ENCODE measurements at places on chromosomes 6 and 20.

DNA sequence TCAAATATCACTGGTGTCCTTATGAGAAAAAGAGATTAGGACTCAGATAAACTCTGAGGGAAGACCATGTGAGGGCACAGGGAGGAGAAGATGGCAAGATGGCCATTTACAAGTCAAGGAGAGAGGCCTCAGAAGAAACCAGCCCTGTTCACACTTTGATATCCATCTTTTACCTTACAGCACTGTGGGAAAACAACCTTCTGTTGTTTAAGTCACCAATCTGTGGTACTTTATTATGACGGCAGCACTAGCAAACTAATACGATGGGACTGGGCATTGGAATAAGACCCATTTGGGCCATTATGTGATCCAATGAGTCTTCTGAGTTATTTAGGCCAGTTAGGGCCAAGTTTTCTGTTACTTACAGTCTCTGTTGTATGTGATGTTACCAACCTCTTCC lies 26.4 kb upstream of the CD2AP start:
- no peak for DNase-seq

DNA sequence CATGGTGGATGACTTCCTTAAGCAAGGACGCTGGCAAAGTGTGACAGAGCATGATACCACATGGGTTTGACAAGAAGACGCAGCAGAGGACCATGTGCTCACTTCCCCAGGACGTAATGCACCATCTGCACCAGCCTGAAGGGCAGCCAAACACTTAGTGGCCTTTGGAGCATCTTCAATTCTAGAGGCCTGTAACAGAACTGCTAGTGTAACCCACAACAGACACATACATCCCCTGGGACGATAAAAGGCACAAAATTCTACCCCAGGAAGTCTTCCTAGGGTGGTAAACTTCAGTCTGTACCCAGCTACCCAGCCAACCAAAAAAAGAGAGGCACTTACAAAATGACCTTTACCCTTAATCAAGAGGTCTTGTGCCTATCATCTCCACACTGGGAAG lies 9.2 kb upstream of the CPNE1 start:
- no peak for DNase-seq

- DNase-seq = no peak
Observed at GRCh38 chr20:33282991-33283555, at the start of gene BPIFB1. BPIFB1 (plus strand) TSS chr20:33283214; CDS start chr20:33286074, 2,860 bp downstream.

GRCh38 chr6:124546601-124547000 lies 415.6 kb upstream of the RNF217 start:
- no peak for DNase-seq

DNA sequence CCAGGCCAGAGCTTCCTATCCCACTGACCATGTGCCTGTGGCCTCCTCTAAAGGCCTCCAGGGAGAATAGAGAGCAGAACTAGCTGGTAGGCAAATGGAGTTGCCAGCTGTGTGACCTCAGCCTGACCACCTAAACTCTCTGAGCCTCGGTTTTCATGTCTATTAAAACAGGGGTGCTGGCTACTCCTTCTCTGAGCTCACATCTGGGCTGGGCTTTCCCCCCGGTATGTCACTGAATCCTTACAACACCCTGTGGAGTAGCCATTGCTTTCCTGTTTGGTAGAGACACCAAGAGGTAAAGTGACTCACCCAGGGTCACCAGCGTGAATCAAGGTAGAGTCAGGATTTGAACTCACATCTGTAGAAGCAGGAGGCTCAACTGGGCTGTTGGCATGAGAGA lies 132.1 kb downstream of the JPH2 start:
- no peak for DNase-seq

- DNase-seq = no peak
Observed at GRCh38 chr6:75205776-75206575, at the start of gene COL12A1. COL12A1 (minus strand) TSS chr6:75206053; CDS start chr6:75202792, 3,261 bp downstream.

DNA sequence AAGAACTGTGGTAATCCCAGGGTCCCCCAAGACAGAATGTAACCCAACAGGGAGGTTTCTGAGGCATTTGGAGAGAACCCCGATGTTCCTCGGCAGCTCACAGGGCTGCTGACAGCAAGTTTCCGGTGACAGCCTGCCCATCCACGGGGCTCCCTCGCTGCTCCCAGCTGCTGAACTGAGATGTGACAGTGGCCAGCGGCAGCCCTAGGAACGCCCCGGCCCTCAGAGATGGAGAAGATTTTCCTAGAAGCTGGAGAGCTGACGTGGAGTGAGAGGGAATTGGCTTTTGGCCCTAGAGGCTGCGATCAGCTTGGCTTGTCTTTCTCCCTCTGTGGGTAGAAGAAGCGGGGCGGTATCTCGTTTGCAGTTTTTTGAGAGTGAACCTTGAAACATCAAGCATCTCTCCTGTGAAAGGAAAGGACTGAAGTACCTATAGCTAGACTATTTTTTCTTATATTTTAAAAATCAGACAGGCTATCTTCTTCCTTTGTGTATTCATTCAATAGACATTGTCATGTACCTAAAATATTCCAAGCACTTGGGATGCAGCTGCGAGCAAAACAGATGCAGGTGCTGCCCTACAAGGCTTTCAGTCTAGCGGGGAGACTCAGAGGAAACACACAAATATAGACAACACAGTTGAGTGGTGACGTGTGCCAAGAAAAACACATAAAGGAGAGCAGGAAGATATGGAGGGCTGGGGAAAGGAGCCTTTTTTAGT lies 28.4 kb upstream of the NFATC2 start:
- no peak for DNase-seq

GRCh38 chr6:97813889-97814567 lies 531.0 kb upstream of the MMS22L start:
- DNase-seq = no peak

- no peak for DNase-seq
Observed at GRCh38 chr6:52155791-52156576, 30.2 kb upstream of the IL17A start.

DNA sequence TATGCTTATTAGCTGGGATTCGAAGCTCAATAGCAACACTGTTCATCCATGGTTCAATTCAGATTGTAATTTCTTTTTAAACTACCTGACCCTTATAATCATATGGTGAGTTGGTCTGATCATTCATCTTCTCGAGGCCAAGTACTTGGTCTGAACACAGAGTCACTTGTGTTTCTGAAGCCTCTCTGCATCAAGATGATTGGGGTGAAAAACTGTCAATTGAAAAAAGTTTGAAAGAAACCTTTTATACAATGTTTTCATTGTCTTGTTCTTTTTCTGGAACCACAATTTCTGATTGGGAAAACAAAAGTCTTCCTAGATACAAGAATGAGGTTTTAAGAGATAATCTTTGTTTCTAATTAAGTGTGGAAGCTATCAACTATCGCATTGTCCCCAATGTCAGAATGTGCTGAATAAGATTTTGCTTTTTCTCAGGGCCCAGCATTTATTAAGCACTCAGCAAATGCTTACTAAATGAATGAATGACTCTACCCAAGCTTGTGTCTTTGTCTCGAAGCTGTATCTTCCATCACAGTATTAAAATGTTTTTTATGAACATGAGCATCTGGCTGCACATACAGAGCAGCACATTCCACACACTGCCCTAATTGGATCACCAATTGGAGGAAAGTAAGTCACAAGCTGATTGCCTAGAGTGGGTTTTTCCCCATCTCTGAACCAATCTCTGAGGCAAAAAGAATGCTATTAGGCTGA lies 45.0 kb upstream of the MOXD1 start:
- DNase-seq = no peak

DNA sequence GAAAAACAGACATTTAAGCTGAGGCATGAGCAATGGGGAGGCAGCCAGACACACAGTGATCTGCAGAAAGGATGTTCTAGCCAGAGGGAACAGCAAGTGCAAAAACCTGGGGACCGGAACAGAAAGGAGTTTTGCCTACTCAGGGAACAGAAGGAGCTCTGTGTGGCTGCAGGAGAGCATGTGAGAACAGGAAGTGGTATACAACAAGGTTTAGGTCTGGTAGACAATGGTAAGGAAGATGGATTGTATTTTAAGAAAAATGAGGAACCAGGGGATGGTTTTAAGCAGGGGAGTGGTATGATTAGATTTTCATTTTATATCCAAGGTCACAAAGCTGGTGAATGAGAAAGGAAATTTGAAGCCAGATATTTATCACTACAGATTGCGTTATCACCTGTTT lies 157.5 kb downstream of the UNC5CL start:
- DNase-seq = no peak

DNA sequence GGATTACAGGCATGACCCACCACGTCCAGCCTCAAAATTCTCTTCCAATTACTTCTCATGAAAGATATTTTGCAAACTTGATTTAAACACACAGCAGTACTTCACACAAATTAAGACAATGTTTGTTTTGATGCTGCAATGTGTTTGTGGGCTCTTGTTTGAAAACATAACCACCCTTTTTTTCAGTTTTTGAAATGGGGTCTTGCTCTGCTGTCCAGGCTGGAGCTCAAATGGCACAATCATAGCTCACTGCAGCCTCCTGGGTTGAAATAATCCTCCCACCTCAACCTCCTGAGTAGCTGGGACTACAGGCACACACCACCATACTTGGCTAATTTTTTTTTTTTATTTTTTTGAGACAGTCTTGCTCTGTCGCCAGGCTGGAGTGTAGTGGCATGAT lies 31.0 kb downstream of the STAU1 start:
- no peak for DNase-seq

DNA sequence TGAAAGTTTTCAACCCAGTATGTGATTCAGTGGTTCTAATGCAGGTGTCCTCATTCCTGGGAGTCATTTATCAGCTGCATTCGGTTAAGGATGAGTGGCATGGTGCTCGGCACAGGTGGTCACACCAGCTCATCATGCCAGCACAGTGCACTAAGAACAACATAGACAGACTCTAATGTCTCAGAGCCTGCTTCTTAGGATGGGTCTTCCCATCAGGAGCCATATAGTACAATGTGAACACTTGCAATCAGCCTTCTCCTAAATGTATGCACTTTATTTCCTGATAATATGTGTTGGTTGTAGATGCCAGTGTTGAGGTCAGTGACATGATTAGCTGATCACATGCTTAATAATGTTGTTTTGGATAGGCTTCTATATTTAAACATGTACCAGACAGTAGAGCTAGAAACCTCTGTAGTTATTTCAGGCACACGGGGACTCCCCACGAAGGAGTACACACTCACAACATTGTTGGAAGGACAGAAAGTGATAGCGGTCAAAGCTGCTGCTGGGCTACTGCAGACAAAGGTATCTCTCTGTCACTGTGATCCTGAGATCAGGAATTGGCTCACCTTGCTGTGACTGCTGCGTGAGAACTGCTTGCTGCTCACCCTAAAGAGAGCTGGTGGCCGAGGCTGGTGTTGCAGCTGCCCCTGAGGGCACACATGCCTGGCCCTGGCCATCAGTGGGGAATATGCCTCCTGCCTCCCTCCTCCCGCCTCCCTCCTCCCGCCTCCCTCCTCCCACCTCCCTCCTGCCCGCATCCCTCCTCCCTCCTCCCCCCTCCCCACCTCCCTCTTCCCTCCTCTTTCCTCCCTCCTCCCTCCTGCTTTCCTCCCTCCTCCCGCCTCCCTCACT lies 195.4 kb downstream of the SMOC2 start:
- no peak for DNase-seq

DNA sequence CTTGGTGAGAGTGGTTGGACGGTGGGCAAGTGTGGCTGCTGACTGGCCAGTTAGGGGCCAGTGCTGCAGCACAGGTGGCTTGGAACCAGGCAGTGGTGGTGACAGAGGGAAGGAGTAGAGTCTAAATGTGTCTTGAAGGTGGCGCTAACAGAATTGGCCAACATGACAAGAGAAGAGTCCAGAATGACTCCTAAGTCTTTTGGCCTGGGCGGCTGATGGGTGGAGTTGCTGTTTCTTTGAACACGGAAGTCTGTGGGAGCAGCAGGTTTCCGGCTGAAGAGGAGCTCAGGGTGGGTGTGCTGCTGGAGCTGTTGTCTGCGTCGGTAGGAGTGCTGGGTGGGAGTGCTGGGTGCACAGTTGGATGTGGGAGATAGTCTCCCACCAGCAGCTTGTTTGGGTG lies 10.1 kb downstream of the LSM14B start:
- DNase-seq = no peak

DNA sequence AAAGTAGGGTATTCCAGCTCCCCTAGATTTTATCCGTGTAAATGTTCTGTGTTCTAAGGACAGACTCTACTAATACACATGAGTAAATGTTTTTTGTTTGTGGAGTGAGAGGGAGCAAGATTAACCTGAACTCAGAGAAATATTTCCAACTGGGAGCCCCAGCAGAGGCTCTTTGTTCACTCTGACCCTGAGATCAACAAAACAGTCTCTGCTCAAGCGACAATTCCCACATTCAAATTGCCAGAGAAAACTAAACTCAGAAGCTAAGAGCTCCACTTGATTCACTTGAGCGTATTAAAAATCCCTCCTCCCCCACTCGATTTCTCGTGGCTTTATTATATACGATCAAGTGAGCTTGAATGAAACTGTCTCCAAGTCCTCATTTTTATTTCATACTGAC lies 413.9 kb upstream of the JARID2 start:
- no peak for DNase-seq

GRCh38 chr6:110537208-110538123 lies 61.1 kb upstream of the SLC22A16 start:
- no peak for DNase-seq

DNA sequence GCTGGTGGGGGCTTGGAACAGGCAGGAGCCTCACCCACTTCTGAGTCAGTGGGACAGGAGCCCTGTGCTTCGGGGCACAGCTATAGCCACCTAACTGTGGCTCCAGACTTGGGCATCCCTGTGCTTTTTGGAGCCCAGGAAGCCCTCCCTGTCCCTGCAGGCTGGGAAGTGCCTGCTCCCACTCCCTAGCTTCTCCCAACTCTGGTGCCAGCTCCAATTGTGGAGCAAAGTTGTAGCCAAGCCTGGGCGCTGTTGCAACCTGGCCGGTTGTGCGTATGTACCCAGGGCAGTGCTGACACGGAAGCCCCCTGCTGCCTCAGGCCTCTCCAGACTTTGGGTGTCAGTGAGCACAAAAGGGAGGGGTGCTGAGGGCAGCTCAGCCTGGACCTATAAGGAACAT lies 601.7 kb upstream of the GJE1 start:
- DNase-seq = no peak

- no peak for DNase-seq
Observed at GRCh38 chr20:46520976-46521579, 7.7 kb upstream of the ZNF334 start.

GRCh38 chr6:79158856-79159516 lies 75.5 kb downstream of the HMGN3 start:
- no peak for DNase-seq

GRCh38 chr6:166026586-166027126 lies 141.0 kb downstream of the TBXT start:
- no peak for DNase-seq

DNA sequence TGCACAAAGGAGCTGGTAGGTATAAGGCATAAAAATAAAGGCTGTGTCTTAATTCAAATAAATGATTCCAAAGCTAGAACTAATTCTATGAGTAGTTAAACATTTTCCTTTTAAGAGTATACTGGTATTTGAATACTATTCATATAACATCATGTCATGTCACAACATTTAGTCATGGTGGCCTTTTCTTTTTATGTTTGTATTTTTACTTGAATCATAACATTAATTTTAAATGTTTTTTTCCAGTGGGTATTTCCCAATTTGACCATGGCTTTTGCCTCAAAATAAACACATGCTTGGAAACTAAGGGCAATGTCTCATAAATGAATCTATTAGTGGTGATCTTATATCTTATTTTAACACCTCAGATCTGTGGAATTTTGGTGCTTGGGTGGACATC lies 177.1 kb downstream of the CD109 start:
- no peak for DNase-seq

GRCh38 chr6:10384610-10385523 lies 30.0 kb downstream of the TFAP2A start:
- DNase-seq = no peak

- no peak for DNase-seq
Observed at GRCh38 chr6:121339639-121340226, 5.5 kb upstream of the TBC1D32 start.

Data from T-helper 1 cell (primary cell).